B cell (primary cell): ENCODE measurements at places on chromosomes 2 and 18.
A peak's percentile ranks its signal among the peaks of the same experiment; 100 is the strongest.

GRCh38 chr18:70290482-70291294 lies 1.8 kb downstream of the SOCS6 start:
- DNase-seq = no peak

- no peak for DNase-seq
Observed at GRCh38 chr2:165634855-165635254, 159.2 kb downstream of the GALNT3 start.

DNA sequence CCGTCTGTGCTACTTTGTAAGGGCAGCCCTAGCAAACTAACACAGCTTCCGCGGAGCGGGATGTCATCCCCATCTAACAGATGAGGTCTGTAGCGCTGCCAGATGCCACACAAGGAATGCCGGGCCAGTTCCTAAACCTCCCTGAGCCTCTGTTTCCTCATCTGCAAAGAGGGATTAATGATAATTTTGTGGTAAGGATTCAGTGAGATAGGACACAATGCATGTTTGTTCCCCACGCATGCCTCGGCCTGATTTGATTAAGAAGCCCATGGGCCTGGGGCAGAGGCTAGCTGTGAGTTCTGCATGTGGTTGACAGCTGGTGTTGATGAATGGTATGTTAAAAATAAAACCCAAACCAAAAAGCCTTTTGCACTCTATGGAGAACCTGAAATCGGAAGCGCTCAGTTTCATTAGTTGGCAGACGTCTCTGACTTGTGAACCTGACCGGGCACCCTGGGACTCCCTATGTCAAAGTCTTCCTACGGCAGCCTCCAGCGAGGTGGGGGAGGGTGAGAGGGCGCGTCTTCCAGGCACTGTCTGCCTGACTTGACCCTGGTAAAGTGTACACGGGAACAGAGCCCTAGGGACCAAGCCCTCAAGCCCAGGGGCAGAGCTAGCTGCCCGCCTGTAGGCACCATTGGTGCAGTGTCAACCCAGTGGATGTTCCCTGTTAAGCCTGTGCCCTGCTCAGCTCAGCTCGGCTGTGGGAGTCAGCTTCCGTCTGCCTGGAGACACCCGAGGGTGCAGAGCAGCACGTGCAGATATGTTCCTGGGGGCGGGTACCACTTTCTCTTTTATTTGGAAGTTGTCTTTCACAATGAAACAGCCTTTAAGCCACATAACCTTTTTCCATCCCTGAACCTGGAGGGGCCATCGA lies 14.8 kb upstream of the INHBB start:
- no peak for DNase-seq

DNA sequence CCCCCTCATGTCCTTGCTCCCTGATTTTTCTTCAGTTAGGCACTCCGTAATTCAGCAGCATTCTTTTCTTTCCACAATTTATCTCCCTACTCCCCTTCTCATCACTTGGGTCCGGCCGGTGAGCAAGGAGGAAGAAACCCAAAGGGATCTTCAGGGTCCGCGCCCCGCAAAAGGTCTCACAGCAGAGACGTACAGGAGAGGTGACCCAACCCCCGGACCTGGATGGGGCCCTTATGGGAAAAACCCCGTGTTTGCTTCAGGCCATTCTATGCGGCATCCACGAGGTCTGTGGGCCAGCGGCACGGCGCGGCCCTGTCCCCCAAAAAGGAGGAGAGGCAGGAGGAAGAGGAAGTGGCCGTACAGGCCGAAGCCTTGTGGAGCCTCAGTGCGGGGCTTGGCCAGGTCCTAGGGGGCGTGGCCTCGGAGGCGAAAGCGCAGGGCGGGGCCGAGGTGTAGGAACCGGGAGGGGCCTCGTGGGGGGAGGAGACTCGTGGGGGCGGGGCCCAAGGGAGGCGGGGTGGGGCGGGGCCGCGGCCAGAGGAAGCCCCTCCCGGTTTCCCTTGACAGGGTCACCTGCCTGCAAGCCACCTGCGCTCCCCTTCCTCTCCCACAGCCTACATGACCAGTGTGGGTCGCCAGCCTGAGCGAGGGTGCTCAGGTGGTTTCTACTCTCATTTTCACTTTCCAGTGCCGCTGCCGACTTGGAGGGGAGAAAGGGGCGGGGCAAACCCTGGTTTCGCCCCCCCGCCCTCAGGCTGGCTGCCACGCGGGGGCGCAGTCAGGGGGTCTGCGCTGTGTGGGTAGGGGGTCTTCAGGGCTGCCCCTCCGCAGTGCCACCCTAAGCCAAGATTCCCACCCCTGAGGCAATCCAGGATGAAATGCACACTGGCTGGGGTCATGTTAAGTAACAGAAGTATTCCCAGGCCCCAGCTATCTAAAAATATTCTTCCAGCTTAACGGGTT lies 156.4 kb upstream of the XPO1 start:
- peak; percentile 94 for DNase-seq

GRCh38 chr2:233643128-233643527 lies 6.9 kb downstream of the UGT1A10 start:
- no peak for DNase-seq

GRCh38 chr2:236359426-236360045 lies 95.3 kb upstream of the ASB18 start:
- no peak for DNase-seq

GRCh38 chr2:192828175-192828574 lies 633.4 kb upstream of the TMEFF2 start:
- no peak for DNase-seq

- DNase-seq = peak; percentile 65
Observed at GRCh38 chr2:30862054-30862651, 54.9 kb upstream of the CAPN13 start.

DNA sequence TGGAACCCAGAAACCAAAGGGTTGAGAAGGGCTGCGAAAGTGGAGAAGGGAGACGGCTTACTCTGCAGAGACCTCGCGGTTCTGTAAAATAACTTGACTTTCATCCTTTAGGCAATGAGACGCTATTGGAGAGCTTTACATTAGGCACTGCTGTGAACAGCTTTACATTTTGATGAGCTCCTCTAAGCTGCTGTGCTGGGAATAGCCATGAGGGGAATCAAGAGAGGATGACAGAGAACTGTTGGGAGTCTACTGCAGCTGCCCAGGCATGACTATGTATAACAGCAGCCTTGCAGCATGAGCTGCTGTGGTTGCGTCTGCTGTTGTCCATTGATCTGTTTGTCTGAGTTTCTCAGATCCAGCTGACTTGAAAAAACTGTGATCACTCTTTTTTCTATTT lies 310.8 kb upstream of the MAP2 start:
- no peak for DNase-seq

GRCh38 chr2:29660201-29660600 lies 261.2 kb downstream of the ALK start:
- no peak for DNase-seq

- no peak for DNase-seq
Observed at GRCh38 chr2:69863298-69863697, 30.5 kb upstream of the SNRNP27 start.

- no peak for DNase-seq
Observed at GRCh38 chr2:55957142-55957541, 33.6 kb upstream of the EFEMP1 start.
